ENCODE measurements at places on chromosomes 4 and X.

- DNase-seq, result no peak
Measured at GRCh38 chr4:78864405-78865024, 74.7 kb downstream of the PAQR3 start.

DNA sequence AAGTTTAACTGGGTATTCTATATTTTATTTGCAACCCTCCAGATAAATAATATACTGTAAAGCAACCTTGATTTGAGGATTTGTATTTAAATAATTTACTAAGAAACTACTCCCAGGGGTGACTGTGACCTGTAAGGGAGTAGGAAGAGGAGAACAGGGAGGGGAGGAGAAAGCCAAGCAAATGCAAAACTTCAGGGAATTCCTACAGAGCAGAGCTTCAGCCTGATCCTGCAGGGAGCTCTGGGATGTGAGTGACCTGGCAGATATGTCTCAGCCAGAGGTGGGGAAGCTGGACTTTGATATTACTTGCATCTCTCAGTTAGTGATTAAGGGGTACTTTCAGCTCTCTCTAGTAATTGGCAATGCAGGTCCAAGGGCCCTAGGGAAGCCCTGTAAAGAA lies 302.0 kb downstream of the FRMPD4 start:
- no peak for DNase-seq

- no peak for DNase-seq
Measured at GRCh38 chr4:101813604-101814003, 23.1 kb downstream of the BANK1 start.

- DNase-seq, result no peak
Measured at GRCh38 chrX:129823522-129823921, 20.2 kb downstream of the ZDHHC9 start.

DNA sequence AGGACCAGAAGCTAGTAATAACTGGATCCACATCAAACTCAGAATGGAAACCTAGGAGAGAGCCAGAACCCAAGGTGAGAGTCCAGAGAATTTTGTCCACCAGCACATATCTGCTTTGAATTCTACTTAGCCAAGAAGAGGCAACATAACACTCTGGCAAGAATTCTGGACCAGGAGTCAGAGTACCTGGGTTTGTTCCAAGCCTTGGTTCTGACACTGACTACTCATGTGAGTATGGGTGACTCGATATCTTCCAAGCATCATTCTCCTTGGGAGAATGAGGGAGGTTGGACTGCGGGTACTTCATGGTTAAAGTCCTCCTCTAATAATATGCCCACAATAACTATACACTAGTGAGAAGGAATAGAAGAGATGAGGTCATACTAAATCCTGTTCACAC lies 144.0 kb upstream of the JADE1 start:
- no peak for DNase-seq

DNA sequence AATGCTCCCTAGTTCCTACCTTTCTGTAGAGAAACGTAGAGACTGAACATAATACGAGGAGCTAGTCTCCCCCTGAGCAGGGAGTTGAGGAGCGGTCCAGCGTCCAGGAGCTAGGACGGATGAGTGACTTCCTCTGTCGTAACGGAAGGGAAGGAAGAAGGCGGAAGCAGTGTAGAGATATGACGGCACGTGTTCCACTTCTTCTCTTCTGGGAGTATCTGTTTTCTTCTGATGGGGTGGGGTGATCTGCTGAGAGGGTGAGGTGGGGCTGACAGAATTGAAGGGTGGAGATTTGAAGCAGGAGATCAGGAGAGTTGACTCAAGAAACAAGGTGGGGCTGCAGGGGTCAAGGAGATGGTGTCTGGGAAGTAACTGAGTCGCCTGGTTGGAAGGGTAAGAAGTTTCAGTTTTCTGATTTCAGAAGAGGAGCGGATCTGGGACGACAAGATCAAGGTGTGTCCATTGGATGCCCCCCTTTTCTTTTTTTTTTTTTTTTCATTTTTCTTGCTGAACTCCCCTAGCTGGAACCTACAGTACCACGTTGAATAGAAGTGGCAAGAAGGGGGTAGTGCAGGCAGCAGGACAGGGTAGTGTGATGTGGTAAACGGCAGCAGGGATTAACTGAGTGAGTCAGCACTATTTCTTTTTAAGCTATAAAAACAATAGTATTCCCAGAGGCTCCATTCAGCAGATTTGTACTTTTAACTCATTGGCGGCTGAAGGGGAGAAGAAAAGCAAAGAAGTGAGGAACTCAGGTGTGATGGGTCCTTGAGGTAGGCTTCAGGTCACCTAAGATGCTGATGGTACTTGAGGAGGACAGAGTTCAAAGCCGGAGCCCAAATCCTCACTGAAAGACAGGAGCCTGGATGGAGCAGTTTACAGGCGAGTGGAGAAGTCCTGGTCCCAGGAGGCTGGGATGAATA lies 50.8 kb upstream of the SETD7 start:
- DNase-seq, result no peak

DNA sequence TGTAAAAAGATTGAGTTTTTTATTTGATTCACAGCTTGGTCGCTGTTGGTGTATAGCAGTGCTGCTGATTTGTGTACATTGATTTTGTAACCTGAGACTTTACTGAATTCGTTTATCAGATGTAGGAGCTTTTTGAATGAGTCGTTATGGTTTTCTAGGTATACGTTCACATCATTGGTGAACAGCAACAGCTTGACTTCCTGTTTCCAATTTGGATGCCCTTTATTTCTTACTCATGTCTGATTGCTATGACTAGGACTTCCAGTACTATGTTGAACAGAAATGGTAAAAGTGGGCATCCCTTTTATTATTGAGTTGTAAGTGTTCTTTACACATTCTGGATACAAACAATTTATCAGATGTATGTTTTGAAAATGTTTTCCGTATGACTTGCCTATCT lies 76.0 kb downstream of the ADGRG4 start:
- DNase-seq, result no peak

DNA sequence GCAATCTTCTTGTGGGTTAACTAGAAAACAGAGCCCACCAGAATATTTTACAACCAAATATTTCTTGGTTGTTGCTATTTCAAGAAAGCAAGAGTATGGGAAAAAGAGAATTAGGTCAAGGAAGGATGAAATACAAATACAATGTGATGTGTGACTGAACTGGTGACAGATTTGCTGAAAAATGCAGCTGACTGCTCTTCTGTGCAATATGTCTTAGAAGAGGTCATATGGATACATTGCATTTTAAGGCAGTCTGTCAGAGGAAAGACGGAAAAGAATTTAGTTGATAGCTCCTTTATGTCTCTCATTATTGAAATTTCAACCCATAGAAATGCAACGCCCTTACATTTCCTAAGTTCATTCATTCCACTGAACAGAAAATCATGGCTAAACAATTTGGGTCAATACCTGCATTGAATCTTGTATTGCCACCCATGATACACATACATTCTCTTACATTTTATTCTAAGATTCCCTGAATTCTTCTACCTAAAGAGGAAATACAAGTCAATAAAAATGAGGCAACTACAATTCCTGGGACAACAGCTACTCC lies 423.1 kb downstream of the ADAM29 start:
- no peak for DNase-seq

GRCh38 chrX:74160816-74161215 lies 143.2 kb upstream of the ZCCHC13 start:
- DNase-seq, result no peak

- no peak for DNase-seq
Measured at GRCh38 chr4:158513256-158513655, 8.4 kb upstream of the RXFP1 start.

- no peak for DNase-seq
Measured at GRCh38 chrX:131942034-131942433, 81.1 kb upstream of the STK26 start.

GRCh38 chr4:40099010-40099409 lies 42.4 kb downstream of the N4BP2 start:
- no peak for DNase-seq

GRCh38 chr4:106104276-106104675 lies 209.0 kb downstream of the NPNT start:
- DNase-seq, result no peak

- DNase-seq, result no peak
Measured at GRCh38 chrX:125744914-125745313, 421.2 kb downstream of the DCAF12L2 start.

DNA sequence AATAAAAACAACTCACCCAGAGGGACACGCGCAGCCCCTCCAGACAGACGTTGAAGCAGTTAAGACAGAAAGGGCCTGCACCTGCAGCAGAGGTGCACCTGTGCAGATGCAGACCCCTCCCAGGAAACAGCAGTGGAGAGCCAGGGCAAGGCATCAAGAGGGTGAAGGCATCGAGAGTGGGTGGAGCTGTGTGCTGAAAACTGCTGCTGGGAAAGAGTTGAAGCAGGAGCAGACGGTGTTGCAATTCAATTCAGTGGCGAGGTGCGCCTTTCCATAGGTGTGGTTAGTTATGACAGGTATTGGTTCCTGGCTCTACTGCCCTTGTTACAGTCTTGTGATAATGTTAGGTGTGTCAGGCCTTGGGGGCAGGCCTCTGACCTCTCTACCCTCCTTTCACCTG lies 16.7 kb downstream of the LETM1 start:
- DNase-seq, result no peak

DNA sequence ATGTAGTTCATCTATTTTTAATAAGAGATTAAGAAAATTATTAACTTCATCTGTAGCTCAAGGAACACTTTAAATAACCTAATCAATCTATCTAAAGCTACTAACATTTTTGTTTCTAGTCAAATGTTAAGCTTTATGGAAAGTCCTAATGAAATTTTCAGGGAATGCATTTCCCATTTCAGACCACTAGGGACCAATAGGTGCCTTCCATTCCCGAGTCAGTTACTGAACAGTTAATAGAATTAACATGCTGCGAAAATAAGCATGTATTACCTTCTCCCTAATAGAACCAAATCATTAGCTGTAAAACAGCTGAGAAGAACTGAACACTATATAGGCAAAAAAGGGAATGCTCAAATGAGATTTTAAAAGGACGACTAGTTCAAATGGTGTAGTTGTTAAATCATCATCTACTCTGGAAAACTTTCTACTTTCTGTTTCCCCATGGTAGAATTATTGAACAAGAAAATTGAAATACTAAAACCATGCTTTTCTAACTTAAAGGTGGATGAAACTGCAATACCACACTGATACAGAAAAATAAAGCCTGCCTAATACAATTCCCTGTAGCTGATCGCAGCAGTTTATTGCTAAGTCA lies 22.5 kb downstream of the STX18 start:
- no peak for DNase-seq

DNA sequence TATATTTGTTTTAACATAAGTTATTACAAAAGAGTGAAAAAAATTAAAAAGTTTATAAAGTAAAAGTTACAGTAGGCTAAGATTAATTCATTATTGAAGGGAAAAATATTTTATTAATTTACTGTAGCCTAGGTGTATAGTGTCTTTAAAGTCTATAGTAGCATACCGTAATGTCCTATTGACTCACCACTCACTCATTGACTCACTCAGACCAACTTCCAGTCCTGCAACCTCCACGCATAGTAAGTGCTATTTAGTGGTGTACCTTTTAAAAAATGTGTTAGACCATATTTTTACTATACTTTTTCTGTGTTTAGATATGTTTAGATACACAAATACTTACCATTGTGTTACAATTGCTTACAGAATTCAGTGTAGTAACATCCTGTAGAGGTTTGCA lies 841.1 kb downstream of the CENPC start:
- DNase-seq, result no peak

- no peak for DNase-seq
Measured at GRCh38 chrX:120287513-120288112, 23.6 kb downstream of the TMEM255A start.

DNA sequence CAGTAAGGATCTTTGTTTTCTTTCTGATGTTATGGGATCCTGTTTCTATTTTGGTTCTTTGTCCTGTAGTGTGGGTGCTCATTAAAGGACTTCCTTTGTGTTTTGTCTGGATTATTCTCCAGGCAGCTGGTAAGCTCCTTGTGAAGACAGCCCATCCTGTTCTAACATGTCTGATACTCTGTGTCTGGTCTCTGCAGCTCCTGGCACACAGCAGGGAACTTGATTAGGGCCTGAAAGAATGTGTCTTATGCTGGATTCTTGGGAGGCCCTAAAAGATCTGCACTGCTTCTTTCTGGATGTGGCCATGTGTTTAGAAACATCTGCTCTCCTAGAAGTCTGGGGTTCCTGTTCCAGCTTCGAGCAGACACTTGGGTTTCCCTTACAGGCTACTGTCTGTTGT lies 38.1 kb upstream of the ATXN3L start:
- DNase-seq, result no peak

DNA sequence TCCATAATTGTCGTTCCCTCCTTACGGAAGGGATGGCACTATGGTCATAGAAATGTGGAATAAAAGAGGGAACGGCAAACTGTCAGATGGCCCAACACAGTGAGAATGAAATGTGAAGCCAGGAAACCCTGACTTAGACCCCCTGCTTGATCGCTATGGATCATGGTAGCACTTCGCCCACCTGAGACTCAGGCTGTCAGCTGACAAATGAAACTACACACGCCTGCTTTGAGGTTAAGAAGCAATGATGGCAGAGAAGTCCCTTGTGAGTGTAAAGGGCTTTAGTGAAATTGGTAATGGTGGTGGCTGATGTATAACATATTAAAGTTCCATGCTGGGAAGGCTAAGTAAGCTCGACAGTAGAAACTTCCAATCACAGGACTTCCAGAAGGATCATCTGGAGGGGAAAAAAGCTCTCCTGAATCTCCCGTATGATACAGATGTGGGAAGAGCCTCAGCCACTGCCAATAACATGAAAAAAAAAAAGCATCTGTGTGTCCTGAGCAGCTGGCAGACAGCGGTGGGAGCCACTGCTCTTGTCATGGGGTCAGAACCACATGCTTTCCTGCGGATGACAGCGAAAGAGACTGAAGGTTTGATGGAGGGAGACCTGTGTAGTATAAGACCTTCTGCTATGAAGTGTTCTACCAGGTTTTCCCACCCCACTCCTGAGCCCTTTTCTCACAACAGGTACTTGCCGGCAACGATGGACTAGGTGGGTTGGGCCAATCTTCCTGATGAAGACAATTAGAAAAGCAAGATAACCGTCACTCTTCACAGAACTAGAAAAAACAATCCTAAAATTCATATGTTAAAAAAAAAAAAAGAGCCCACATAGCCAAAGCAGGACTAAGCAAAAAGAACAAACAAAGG lies 107.6 kb downstream of the AFAP1 start:
- DNase-seq, result peak; percentile 25

DNA sequence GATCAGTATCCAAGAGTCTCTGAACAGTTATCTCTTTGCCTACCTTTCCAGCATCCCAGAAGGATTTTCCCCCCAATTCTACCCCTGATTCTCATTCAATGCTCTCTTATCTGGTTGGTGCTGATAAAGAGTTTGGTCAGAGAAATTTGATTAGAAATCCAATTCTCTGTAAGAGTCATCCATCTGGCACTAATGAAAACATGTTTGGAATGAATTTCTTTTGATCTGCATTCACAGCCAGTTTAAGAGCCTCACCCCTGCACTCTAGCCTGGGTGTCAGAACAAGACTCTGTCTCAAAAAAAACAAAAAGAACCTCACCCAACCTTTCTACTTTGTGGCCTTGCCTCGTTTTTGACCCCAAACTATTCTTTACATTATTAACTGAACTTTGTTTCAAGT lies 122.1 kb downstream of the MANBA start:
- no peak for DNase-seq

GRCh38 chr4:3287271-3287971 lies 5.4 kb upstream of the RGS12 start:
- DNase-seq, result peak; percentile 44

Measured in right forelimb (tissue), 1 donor.